MG63 (cell line): ENCODE measurements at places on chromosomes 13 and 19. TPM values are rescaled to one million over a fixed set of nuclear protein-coding genes. Genes with fewer than 3 reads are reported as not detected.

GRCh38 chr13:44362394-44363040, 11.1 kb upstream of the SERP2 start:
- DNase-seq = no peak

C2CD4C gene
- not detected in 2 replicates for total RNA-seq

GRCh38 chr19:40278361-40279035, 6.6 kb downstream of the AKT2 start:
- DNase-seq = no peak

CACNG6 gene
- total RNA-seq = 0.43 TPM in 1 of 2 replicates, not detected in the other

- no peak for DNase-seq
Measured at GRCh38 chr13:93771227-93771626, 544.6 kb downstream of the GPC6 start.

- peak; percentile 32 for DNase-seq
Measured at GRCh38 chr19:36128392-36128736, 11.5 kb upstream of the CAPNS1 start.

DNA sequence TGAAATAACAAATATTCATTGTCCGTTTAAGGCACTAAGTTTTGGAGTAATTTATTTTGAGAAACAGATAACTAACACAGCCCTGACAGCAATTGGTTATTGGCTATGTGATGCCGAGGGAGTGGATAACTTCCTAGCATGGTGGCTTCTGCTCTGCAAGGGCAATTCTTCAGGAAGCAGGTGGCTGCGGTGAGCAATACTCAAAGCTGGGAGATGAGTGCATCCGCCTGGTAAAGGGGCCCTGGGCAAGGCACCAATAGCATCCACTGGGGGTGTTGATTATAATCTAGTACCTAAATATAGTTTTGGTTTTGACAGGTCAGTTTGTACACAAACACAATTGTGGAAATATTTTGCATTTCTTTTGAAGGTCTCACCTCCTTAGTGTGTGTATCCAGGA, 41.0 kb downstream of the CCDC70 start:
- no peak for DNase-seq

CCL25 gene
- total RNA-seq = not detected in 2 replicates

PLVAP gene
- not detected in 2 replicates for total RNA-seq

DNA sequence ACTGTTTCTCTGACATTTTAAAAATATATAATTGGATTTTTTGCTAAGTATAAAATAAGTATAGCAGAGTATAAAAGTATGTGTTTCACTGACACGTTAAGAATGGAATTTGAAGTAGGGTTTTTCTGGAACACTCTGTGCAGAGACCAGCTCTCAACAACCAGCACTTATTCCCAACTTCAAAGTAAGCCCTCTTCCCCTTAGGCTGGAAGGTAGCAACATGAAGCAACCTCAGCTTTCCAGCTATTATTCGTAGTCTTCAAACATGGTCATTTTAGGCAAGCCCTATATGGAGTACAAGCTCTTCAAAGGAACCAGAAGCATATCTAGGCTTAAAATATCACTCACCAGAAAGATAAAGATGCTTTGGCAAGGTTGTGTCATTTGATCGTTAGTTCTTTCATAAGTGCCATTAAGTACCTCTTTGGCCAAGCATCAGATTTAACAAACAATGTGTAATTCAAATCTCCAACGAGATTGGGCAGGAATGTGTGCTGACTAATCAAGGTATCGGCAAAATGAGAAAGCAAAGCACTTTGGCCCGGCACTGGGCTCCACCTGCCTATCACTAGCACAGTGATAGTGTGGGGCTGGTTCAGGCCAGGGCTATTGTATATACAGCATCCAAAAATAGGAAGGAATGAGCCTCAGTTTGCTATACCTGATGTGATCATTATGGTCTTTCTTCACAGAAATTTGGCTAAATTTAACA, 95.9 kb upstream of the FREM2 start:
- DNase-seq = no peak

DNA sequence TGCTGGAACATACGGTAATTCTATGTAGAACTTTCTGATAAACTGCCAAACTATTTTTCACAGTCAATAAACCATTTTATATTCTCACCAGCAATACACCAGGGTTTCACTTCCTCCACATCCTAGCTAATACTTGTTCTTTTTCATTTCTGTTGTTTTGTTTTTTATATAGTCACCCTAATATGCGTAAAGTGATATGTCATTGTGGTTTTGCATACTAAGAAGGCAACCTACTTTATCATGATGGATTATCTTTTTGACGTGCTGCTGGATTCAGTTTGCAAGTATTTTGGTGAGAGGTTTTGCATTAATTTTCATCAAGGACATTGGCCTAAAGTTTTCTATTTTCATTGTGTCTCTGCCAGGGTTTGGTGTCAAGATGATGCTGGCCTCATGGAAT, 1384.1 kb downstream of the UQCRFS1 start:
- DNase-seq = no peak

GPC5 gene
- not detected in 2 replicates for total RNA-seq

GSX1 gene
- total RNA-seq = not detected in 2 replicates

DNA sequence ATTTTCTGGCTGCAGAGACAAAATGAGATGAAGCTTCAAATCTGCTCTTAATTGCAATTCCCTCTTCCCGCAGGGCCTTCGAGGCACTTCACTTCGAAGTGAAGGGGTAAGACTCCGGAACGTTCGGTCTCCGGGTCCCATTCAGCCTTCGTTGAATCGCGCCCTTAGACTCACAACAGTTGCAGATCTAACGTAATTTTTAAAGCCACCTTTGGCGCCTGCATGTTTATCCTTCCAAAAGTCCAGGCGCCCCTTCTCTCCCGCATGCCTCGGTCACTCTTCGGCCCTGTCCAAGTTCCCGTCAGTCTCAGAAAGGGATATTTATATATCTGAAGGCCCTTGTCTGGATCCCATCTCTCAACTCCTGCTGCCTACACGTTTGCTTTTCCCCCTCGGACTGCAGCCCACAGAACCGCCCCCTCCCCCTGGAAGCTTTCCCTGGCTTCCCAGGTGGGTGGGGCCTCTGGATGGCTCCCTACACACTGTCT, 915 bp upstream of the KCTD12 start:
- DNase-seq = no peak

- no peak for DNase-seq
Measured at GRCh38 chr19:16901491-16902175, 12.8 kb downstream of the F2RL3 start.

DNA sequence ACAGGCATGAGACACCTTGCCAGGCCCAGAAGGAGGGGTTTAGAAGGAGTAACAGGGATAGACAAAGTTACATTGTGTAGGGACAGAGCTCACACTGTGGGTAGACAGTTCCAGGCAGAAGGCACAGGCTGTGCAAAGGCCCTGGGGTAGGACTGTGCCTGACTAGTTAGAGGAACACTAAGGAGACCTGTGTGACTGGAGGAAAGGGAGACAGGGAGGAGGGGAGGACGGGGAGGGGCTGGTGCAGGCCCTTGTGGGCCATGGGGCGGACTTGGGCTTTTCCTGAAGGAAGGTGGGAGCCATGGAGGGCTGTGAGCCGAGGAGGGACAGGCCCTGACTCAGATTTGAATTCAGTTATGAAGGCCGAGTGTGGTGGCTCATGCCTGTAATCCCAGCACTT, 14.6 kb upstream of the GNA11 start:
- DNase-seq = no peak

DNA sequence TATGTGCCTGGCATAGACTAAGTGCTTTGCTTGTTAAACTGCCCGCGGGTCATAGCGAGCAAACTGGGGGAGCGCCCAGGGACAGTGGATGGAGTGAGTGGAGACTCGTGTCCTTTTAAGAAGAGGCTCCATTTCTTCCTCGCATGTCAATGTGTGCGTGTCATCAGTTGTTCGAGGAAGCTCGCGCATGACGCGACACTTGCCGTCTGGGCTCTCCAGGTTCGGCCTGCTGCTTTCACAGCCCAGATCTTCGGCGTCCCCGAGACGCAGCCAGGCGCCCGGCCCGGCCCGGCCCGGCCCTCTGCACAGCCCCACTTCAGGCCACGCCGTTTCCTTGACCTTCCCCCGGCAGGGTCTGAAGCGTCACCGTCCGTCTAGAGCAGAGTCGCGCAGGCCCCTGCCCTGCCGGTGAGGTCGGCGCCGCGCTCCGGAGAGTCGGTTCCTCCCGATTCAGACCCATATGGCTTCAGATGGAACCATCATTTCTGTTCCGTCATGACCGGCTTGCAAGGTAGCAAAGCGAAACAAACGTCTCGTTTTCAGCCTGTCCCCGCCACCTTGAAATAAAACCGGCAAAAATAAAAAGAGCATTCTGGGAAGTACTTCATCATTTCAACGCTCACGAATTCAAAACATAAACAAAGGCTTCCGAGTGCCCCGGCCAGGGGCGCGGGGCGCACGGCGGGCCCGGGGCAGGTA, 599 bp upstream of the ARHGEF7 start:
- DNase-seq = no peak

GRCh38 chr19:49554701-49555181, 25.6 kb downstream of the NOSIP start:
- DNase-seq = no peak

THAP8 gene
- 0.72 and 2.1 TPM in 2 replicates for total RNA-seq

GRCh38 chr19:14748601-14749000, 29.8 kb downstream of the ADGRE2 start:
- no peak for DNase-seq

GRCh38 chr13:36431204-36432105, 840 bp upstream of the CCNA1 start:
- peak; percentile 45 for DNase-seq

APLP1 gene
- total RNA-seq = 19.1 and 32.5 TPM in 2 replicates

GRCh38 chr13:35501661-35502235, 25.3 kb upstream of the MAB21L1 start:
- DNase-seq = no peak

ABHD13 gene
- 3.3 and 8.4 TPM in 2 replicates for total RNA-seq

DNA sequence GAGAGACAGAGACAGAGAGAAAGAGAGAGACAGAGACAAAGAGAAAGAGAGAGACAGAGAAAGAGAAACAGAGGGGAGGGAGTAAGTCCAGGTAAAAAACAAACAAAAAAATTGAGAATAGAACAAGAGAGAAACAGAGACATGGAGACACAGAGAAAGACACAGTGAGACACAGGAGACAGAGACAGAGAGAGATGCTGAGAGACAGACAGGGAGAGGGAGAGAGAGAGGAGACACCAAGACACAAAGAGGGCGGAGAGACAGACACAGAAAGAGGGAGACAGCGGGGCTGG, 5.8 kb upstream of the PROZ start:
- no peak for DNase-seq

ZNF497 gene
- 3.0 and 3.2 TPM in 2 replicates for total RNA-seq

- DNase-seq = no peak
Measured at GRCh38 chr13:19680751-19681150, 47.3 kb downstream of the MPHOSPH8 start.

- no peak for DNase-seq
Measured at GRCh38 chr19:23262920-23263319, 12.7 kb upstream of the ZNF724 start.

DNA sequence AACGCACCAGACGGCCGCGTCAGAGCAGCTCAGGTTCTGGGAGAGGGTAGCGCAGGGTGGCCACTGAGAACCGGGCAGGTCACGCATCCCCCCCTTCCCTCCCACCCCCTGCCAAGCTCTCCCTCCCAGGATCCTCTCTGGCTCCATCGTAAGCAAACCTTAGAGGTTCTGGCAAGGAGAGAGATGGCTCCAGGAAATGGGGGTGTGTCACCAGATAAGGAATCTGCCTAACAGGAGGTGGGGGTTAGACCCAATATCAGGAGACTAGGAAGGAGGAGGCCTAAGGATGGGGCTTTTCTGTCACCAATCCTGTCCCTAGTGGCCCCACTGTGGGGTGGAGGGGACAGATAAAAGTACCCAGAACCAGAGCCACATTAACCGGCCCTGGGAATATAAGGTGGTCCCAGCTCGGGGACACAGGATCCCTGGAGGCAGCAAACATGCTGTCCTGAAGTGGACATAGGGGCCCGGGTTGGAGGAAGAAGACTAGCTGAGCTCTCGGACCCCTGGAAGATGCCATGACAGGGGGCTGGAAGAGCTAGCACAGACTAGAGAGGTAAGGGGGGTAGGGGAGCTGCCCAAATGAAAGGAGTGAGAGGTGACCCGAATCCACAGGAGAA, 1.9 kb downstream of the PPP1R12C start:
- no peak for DNase-seq

NKG7 gene
- total RNA-seq = not detected in 2 replicates

GRCh38 chr13:24627090-24627714, 53.0 kb upstream of the ATP12A start:
- no peak for DNase-seq

GRCh38 chr13:19838865-19839275, 24.6 kb downstream of the ZMYM5 start:
- no peak for DNase-seq
